CD4-positive, alpha-beta T cell treated with Interleukin-4 for 1 hour (primary cell): ENCODE measurements at places on chromosomes 1 and 21.
A peak's percentile ranks its signal among the peaks of the same experiment; 100 is the strongest.

- DNase-seq: no peak
Observed at GRCh38 chr1:54459726-54460191, 53.6 kb upstream of the SSBP3 start.

DNA sequence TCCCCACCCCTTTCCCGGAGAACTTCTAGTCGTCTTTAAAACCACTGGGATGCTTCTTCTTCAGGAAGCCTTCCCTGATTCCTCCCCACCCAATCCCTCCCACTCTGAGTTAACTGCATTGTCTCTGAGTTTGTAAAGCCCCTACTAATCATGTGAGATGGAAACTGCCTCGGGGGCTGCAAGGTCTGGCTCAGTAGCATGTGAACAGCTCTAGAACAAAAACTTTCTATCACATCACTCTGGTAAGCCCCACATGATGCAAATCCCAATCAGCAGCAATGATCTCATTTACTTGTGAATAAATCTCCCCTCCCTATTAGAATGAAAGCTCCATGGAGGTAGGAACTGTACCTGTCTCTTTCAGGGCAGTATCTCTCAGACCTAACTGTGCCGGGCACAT is 141.0 kb upstream of the JUN start:
- DNase-seq: no peak

DNA sequence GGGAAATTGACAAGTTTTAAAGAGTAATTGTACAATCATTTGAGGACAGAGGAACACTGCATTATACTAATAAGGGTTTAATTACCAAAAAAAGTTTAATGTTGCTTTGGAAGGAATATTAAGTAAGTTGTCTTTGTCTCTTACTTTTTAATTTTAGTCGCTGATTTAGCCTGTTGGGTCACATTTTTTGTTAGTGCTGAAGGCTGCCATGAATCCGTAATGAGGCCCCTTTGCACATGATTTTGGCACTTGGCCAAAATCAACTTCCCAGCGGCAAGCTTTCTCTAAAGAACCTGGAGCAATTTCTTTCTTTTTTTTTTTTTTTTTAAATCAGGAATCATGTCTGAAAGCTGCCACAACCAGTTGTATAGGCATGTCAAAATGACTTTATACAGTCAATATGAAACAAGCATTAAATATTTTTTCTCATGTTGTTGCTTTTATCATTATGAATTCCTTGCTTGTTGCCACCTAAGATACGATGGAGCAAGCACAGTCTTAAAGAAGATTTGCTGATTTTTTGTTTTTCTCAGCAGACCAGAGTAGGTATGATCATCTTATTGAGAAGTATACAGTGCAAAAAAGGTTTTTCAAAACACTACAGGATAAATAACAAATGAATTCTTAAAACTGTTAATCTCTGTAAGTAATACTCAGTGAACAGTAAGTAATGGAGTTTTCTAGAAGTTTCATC is 690.4 kb downstream of the USP25 start:
- no peak for DNase-seq

DNA sequence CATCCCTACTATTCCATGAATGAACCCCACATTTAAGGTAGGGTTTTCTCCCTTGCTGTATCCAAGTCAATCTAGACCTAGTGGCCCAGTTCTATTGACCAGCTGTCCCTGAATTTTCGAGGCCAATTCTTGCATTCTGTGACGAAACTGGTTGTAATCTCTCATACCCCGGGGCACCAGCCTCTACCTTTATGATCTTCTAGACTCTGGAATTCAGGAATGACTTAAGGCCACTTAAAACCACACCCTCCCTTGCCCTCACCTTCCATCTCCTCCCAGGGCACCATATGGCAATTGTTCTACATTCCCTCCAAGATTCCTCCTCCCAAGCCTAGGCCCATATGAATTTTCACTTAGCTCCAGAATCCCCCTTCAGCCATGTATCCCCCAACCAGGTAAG is 48.9 kb downstream of the RHOU start:
- DNase-seq: no peak

DNA sequence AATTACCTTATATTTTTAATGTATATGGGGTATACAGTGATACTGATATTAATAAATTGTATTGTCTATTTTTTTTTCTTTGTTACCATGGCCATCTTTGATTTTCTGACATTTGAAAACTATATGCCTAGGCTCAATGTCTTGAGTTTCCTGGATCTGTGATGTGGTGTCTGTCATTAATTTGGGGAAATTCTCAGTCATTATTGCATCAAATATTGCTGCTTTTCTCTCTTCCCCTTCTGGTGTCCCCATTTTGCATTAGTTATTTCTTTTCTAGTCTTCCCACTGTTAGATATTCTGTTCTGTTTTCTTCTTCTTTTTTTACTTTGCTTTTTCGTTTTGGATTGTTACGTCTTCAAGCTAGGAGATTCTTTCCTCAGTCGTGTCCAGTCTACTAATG is 33.8 kb downstream of the ZBTB40 start:
- DNase-seq: no peak

GRCh38 chr1:203475012-203475981 is at the start of gene PRELP:
TSS of gene PRELP (plus strand) at chr1:203475806. CDS start at chr1:203483185, 7,379 bp downstream.
- no peak for DNase-seq

- DNase-seq: no peak
Observed at GRCh38 chr1:107147843-107148242, 7.0 kb downstream of the NTNG1 start.

GRCh38 chr1:18191481-18192155 is 84.0 kb downstream of the IGSF21 start:
- DNase-seq: no peak

GRCh38 chr1:92274939-92275338 is 23.8 kb downstream of the GLMN start:
- DNase-seq: no peak

- no peak for DNase-seq
Observed at GRCh38 chr1:231172411-231172810, 10.6 kb downstream of the TRIM67 start.

DNA sequence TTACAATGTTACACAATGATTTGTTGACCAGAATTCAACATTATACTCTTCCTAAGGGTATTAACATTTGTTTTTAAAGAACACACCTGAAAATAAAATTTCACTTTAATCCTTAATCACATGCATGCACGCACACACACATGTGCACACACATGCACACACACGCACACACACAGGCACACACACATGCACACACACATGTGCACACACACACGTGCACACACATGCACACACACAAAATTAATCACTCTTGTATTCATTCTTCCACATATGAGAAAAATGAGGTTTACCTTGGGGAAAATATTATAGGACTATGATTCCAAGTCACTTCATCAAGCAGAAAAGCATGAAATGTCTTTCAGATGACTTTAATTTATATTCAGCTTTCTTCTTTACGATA is 331.8 kb upstream of the PLD5 start:
- no peak for DNase-seq

DNA sequence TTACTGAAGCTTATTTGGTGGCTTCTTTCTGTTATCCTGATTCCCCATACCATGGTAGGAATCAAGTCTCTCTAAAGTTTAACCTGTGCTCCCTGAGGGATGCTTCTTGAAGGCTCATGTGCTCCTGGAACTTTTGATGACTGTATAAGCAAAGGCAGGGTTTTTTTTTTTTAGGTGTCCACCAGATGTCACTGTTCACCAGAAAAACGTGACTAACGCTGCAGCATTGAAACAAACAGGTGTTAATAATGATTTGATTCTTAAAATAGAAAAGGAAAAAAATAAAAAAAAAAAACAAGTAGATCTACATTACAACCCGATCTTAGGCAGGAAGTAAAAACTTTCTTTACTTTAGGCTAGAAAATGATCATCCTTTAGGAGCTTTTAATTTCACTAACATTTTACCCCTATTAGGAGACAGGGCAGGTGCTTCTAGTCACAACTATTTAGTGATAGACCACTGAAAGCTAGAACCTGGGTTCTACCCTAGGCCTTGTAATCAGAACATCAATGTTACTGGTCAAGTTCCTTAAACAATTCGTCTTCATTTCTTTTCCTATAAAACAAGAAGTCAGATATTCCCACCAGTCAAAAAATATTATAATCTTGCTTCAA is 223.0 kb downstream of the PLA2G4A start:
- DNase-seq: no peak

GRCh38 chr1:211549092-211549711 is 29.8 kb downstream of the SLC30A1 start:
- DNase-seq: no peak

GRCh38 chr1:110163591-110163990 is 13.3 kb downstream of the SLC6A17 start:
- no peak for DNase-seq

DNA sequence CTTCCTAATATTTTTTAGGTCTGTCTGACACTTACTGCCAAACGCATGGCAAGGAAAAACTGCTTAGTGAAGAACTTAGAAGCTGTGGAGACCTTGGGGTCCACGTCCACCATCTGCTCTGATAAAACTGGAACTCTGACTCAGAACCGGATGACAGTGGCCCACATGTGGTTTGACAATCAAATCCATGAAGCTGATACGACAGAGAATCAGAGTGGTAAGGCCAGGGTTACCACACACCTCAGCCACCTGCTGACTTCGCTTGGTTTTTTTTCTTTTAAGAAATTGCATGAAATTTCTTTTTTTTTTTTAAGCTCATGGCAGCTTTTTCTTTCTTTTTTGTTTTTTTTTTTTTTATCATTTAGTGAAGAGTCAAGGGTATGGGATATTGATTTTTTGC is 17.2 kb downstream of the ATP1A1 start:
- peak; percentile 70 for DNase-seq

GRCh38 chr1:192749349-192749748 is 59.5 kb upstream of the RGS2 start:
- DNase-seq: no peak

DNA sequence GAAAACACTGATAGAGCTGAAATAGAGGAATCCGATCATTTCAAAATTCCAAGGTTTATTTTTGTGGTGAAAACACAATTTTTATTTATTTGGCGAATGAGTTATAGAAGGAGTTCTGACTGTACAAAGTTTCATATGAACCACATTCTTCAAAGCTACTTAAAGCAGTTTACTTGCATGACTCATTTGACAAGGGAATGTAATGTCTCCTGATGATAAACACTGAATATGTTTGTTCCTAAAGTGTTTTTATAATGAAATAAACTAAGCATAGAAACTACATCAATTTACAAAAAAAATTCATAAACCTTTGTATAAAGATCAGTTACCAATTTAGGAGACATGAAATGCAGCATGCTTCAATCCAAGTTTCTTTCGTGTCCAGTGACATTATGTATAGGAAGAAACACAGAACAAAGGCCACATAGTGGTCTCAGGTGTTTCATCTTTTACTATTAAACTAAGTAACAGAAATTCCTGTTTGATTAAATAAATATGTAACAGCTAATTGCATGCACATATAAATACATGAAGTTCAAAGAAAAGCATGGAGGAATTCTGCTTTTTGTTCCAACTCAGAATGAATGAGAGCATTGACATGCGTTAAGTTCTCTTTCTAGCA is 2.5 kb downstream of the PRKACB start:
- DNase-seq: no peak

- DNase-seq: no peak
Observed at GRCh38 chr21:37845535-37845934, 70.7 kb downstream of the KCNJ6 start.

DNA sequence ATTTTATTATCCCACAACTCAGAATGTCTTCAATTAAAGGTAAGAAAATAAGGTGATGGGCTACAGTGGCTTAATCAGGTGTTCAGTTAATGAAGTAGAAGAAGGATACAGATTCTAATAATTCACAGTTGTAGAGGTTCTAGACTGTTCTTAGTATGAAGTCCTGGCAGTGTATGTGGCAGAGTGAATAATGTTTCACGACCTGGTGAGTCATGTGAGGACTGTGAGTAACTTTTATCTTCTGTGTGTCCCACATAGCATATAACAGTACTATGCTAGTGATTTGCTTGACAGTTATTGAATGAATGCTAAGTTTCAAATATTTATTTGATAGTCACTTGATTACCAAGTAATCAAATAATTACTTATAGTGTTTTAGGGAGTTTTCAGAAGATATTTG is 20.0 kb downstream of the SLC16A4 start:
- no peak for DNase-seq
